Stimulated activated CD4-positive, alpha-beta T cell treated with anti-CD3 and anti-CD28 coated beads, TNF-alpha, amount 100 ng/mL, for 24 hours (primary cell): ENCODE measurements at places on chromosomes 5 and 9.

GRCh38 chr5:151345808-151346478 is 1.4 kb downstream of the SLC36A2 start:
- no peak for DNase-seq

DNA sequence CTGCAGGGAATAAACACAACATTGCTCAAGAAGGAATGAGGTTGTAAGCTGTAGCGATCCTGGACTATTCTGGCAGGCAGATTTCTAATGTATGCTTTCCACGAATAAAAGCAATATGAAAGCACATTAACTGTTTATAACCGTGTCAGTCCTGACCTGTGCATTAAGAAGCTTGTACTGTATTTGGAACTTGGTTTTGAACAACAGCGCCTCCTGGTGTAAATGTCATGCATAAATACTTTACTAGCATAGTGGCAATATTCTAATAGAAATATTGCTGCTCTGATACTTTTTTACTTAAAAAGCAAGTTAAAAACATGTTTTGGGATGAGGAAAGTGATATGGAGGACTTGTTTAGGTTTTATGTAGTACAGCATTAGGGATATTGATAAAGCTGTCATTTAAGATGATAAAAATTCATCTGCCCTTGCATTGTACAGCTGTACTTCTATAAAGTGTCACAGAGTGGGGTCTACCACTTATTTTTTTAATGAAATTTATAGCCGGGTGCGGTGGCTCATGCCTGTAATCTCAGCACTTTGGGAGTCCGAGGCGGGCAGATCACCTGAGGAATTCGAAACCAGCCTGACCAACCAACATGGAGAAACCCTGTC is 70.7 kb upstream of the GNE start:
- peak; percentile 49 for DNase-seq

DNA sequence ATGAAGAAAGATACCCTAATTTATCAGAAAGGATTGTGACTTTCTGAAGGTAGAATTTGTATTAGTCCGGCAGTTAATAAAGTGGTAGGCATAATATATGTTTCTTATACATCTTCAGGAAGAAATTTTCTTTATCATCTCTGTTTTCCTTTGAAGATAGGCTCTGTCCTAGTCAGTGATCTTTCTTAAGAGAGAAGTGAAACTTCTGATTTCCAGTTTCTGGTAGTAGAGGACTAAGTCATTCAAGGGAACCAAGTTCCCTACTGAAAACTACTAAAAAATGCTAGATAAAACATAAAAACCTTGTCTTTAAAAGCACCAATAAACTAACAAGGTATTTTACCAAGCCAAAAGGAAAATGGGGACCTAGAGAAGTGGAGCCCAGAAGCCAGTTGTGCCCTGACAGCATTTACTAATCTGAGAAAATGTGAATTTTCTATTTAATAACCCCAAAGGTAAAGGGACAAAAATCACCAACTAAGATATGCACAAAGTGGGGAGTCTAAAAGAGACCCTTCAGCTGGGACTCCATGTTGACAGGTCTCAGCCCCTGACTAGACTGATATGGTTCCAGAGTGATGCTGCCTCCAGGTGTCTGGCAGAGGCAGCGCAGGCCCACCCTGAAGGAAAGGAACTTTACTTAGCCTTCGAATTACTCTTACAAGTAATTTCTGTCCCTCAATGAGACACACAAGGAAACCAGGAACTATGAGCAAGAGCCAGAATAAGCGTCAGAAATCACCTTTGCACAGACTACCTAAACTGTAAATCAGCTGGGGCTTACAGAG is 72.7 kb downstream of the FAM78A start:
- no peak for DNase-seq

- DNase-seq: no peak
Measured at GRCh38 chr9:113499876-113500497, 36.5 kb downstream of the RGS3 start.

GRCh38 chr5:92713335-92713743 is 867.7 kb downstream of the NR2F1-AS1 start:
- DNase-seq: no peak

- no peak for DNase-seq
Measured at GRCh38 chr9:86039991-86040860, 59.1 kb downstream of the GOLM1 start.

GRCh38 chr5:76688836-76689235 is 27.1 kb upstream of the F2R start:
- no peak for DNase-seq
